ENCODE measurements at places on chromosomes 2 and 18.
A peak's percentile ranks its signal among the peaks of the same experiment; 100 is the strongest.

- DNase-seq = no peak
These were observed 151.8 kb downstream of the IRS1 start for GRCh38 chr2:226647621-226648518.

DNA sequence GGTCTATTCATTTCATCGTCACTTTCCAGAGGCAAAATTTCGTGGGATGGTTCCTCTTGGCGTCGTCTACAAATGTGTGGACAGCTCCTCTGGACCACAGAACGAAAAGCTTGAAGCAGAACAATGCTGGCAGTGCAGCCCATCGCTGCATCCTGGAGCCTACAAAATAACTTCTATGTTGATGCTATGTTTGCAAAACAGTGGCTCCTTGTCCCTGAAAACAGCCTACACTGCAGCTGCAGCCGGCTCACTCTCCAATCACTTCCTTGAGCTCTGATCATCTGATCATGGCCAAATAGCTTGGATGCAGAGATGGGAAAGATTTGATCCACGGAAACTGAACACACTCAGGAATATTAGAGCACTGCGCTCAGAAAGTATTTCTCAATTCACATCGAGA lies 60.0 kb downstream of the DOCK10 start:
- no peak for DNase-seq

DNA sequence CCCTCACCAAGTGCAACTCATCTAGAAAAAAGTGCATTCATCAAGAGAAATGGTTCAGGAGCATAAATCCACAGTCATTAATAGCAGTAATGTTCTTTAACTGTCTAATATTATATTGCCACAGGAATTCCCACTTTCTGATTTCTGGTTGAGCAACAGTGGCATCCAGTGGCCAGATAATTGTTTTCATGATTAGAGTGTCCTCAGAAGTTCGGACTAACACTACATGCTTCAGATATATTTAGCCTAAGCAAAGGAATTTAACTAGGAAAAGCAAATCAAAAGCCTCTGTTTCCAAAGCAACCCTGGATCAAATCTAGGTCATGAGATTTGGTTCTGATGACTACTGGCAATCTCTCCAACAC lies 9.8 kb upstream of the ERBB4 start:
- peak; percentile 16 for DNase-seq

GRCh38 chr2:24840962-24841945 lies 48.0 kb downstream of the CENPO start:
- DNase-seq = no peak

GRCh38 chr2:6656633-6657032 lies 209.1 kb downstream of the CMPK2 start:
- DNase-seq = no peak

DNA sequence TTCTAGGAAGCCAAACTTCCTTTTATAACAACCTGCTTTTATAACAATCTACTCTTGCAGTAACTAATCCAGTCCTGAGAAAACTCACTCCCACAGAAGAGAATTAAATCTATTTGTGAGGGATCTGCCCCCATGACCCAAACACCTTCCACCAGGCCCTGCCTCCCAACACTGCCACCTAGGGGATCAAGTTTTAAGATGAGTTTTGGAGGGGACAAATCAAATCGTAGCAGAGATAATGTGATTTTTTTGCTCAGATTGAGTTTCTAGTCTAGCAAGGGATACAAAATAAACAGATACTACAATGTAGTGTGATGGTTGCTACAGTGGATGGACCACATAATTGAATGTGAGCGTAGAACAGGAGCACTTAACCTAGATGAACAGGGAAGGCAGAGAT lies 52.2 kb downstream of the NCOA1 start:
- peak; percentile 47 for DNase-seq

GRCh38 chr2:29525921-29526320 lies 395.5 kb downstream of the ALK start:
- DNase-seq = no peak

DNA sequence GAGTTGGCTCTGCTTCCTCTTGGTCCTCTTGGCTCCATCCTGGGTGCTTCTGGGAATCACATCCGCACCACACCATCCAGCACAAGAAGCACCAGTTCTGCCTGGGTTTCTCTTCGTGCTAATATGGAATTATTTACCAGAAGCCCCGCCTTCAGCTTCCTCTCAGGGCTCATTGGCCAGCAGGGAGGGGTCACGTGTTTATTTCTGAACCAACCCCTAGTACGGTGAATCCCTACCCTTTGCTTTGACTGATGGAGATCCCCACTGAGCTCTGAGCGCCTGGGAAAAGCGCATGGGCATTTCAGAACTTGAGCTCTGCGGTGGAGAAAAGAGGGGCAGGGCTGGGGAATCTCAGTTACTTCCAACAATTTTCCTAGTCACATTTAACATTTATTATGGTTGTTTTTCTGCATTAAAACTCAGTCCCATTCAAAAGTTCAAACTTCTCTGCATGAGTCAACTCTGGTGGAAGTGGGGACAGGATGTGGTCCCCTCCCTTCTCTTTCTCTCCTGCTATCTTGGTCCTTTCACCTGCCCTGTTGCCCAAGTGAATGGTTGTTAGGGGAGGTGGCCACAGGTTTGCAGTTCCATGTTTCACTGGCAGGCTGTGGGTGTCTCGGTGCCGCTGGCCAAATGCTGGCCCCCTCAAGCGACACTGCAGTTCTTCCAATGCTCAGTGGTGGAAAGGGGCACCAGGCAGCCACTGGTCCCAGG lies 76.4 kb upstream of the TTC39C start:
- DNase-seq = no peak

GRCh38 chr2:37469126-37469525 lies 124.7 kb downstream of the QPCT start:
- no peak for DNase-seq

Data from hematopoietic multipotent progenitor cell treated with erythropoietin and hydrocortisone succinate and interleukin-3 and kit ligand, for 8 days (in vitro differentiated cells).